ENCODE measurements at places on chromosomes 1 and 21.

DNA sequence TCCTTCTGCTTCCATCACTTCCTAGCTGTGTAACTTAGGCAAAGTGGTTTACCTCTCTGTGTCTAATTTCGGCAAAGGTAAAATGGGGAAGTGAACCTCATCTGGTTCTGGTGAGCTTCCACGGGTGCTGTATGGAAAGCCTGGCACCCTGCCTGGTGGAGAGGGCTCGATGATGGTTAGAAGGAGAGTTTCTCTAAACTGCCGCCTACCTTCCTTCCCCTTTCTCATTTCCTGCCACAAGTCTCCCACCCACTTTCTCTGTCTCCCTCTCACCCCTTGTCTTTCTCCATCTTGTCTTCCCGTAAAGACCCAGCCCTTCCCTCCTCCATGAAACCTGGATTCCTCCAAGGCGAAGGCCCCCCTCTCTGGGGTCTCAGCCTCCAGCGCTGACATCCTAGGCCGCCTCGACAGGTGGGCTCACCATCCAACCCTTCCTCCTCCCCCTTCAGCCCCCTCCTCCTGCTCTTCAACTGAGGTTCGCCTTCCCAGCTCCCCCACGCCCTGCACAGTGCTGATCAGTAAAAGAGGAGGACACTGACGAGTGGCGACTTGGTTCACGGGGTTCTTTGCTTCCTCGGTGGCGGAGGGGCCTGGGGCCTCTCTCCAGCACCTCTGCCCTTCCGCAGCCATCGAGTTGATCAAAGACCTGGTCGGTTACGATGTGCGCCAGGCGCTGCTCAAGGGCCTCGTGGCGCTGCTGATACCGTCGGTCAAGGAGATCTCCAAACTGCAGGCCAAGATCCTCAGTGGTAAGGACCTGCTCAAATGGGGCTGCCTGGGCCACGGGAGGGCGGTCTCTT is 7.3 kb downstream of the RNU5D-1 start:
- DNase-seq: no peak

GRCh38 chr1:22053861-22054770 is 1.6 kb downstream of the CDC42 start:
- DNase-seq: no peak

DNA sequence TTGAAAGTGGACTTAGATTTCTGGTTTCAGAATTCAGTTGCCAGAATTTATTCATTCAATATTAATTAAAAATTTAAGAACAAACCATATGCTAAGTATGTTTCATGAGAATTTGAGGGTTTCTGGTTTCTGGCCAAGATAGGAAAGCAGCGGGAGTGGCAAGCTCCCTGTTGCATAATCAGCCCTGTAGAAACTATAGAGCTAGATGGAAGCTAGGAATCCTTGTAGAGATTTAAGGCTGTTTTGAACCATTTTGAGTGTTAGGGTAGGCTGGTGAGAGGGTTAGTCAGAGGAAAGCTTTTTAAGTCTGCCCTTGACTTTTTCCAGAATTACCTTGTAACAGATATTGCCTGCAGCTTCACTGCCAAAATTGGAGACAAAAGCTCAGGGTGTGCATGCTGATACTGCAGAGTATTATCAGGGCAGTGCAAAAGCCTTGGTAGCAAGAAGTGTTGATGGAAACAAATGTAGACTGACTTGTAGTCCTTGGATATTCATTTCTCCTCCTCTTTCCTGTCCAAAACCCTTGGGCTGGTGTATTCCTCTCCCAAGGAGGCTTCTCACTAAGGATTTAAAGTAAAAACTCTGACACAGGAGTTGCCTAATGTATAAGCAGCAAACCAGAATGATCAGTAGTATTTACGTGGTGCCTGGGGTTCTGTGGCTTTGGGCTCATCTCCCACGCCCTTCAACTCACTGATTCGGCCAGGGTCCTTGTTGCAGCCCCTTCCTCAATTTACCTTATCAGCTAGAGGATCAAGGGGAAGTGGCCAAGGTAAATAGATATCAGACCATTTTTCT is 12.6 kb upstream of the GIPC2 start:
- no peak for DNase-seq

DNA sequence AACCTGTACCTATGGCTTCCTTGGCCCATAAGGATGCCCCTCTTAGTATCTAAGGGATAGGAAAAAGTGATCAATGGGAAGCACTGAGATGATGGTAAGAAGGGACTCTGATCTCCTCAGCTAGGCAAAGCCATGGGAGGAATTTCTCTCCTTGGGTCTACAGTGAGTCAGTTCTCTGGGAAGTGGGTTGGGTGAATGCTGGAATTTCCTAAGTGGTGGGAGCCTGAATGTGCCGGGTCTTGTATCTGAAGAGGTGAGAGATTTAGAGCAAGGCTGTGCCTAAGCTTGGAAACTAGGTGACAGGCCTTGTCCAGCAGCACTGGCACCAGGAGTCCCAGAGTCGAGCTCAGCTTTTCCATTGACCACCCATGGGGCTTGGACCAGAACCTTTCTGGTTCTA is 96.3 kb upstream of the SLC2A1 start:
- no peak for DNase-seq

GRCh38 chr21:27314131-27314530 is 347.2 kb upstream of the ADAMTS5 start:
- no peak for DNase-seq
